ENCODE measurements at places on chromosomes 11 and 22. TPM values are rescaled to one million over a fixed set of nuclear protein-coding genes. Genes with fewer than 3 reads are reported as not detected.
A peak's percentile ranks its signal among the peaks of the same experiment; 100 is the strongest.

DNA sequence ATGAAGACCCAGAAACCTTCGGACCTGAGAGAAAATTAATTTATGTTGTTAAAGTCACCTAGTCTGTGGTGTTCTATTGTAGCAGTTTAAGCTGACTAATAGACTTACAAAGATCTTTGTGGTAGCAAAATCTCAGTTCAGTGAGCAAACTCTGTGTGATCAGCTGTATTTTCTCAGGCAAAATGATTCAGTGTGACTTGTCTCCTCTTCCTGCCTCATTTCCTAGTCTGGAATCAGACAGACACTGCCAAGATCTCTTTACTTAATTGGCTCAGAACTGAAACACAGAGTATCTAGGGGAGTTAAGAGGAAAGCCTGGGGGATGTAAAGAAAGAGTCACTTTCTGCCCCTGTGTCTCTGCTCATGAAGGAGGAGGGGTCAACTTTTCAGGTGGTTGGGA is 564.7 kb downstream of the KCNA4 start:
- no peak for DNase-seq

GRCh38 chr11:103800406-103801114 is 235.9 kb upstream of the DDI1 start:
- DNase-seq = no peak

- no peak for DNase-seq
Measured at GRCh38 chr11:770642-771616, 6.4 kb downstream of the GATD1 start.

GRCh38 chr11:47264521-47264920 is 5.4 kb upstream of the MADD start:
- DNase-seq = no peak

DNA sequence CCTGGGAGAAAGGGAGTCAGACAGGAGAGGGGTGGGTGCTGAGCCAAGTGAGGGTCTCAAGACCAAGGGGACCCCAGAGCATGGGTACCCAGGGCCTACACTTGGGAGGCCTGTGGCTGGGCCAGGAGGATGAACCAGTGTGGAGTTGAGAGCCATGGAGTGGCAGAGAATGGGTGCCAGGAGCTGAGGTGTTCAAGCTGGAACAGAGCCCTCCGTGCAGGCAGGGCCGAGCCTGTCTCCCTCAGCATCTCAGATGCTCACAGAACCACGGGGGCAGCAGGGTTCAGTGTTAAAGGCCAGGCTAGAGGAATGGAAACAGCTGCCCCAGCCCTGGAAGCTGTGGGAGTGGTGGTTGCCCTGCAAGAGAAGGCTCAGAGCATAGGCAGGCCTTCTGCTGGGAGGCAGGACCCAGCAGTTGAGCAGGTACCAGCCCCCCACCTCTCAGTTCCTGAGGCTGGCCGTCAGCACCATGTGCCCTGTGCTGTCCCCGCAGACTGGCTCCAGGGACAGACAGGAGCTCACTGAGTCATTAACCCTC is 32.3 kb downstream of the RSPH14 start:
- DNase-seq = no peak

The TRIM49 gene
- total RNA-seq = not detected

- no peak for DNase-seq
Measured at GRCh38 chr11:121539000-121539399, 86.2 kb upstream of the SORL1-AS1 start.

GRCh38 chr11:109026891-109027489 is 362.1 kb downstream of the DDX10 start:
- no peak for DNase-seq

DNA sequence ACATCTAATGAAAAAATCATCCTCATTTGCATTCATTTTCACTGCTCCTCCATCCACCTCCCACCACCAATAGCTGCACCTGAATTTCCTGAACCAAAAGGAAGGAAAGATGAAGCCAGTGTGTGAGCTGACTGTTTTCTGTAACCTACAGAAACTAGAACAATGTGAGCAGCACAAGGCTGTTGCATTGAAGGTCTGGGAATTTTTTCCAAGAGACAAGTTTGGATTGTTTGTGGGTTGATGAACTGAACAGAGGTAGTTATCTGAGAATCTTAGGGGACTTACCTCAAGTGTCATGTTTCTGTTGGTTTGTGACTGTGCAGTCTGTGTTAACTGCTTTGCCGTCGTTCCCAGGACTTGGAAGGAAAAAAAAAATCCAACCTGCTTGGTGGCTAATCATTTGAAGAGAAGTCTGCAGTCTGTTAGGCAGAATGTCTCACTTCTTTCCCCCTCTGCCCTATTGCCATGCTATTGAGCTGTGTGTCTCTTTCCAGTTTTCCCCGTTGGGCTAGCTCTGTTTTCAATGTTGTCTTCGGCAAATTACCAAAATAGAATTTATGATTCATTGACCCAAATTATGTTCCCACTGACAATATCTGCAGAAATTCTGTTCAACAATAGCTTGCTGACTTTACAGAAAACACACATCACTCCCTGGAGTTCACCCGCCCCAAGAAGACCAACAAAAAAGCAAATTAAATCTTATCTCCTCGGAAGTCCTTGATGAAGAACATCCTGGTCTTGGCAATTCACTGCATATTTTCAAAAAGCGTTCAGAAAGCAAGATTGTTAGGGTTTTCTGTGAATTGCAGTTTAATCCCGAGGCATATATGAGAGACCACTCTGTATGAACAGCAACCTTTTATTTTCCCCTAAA is 76.0 kb downstream of the SC5D start:
- no peak for DNase-seq

The CRYBB3 gene
- not detected for total RNA-seq

The ANAPC15 gene
- total RNA-seq = 45.0 TPM

GRCh38 chr11:72860010-72860409 is 45.8 kb downstream of the ATG16L2 start:
- DNase-seq = no peak

DNA sequence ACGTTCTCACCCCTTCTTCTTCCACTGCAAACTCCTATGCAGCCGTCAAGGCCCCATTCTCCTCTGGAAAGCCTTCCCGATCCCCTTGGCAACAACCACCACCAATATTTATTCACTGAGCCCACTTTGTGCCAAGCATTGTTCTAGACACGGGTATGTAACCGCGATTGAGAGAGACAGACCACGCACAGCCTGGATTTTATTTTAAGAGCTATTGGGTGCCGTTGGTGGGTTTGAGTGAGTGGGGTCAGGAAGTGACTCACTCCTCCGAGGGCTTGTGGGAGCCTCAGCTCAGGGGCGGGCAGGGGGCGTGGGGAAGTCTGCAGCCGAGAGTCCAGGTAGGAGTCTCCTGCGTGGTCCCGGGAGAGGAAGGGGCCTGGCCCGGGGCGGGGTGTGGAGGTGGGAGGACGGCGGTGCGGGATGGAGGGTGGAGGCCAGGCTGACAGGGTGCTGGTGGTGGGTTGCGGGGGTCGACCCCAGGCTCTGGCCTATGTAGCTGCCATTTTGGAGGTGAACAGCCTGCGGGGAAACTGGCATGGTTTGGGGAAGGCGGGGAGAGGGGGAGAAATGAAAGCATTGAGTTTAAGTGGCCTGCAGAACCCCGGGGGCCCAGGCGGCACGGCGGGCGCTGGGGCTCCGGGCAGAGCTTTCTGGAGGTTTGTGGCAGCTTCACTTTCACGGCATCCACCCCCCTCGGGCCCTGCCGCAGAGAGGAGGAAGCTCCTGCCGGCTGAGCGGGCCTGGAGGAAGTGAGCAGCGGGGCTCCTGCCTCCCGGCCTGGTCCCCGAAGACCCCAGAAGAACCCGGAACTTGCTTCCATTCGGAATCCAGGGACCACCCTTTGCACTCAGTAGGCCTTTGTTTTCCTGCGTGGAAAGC is 547 bp downstream of the PARVG start:
- DNase-seq = peak; percentile 71

The OR6T1 gene
- not detected for total RNA-seq

GRCh38 chr11:11740073-11740702 is 101.6 kb upstream of the USP47 start:
- DNase-seq = no peak

GRCh38 chr22:22955866-22956535 is 68.4 kb downstream of the IGLL5 start:
- peak; percentile 58 for DNase-seq

GRCh38 chr22:23178512-23179254 is 1.6 kb upstream of the BCR start:
- peak; percentile 56 for DNase-seq

DNA sequence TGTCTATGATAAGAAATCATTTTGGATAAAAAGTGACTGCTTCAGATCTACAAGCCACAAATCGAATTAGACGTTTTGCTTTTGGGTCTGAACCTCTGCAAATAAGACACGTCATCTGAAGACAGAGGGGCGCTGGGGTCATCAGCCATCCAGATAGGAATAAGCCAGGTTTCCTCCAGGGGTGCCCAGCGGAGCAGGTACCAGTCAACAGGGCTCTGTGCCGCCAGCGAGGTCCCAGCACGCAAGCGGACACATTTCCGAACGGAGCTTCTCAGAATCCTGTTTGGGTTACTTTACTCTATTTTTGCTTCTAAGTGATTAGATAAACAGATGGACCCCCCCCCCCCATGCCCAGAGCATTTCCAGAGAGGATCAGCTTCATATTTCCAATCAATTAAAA is 873.8 kb downstream of the BRD1 start:
- DNase-seq = no peak

The TBC1D22A gene
- 41.7 TPM for total RNA-seq

DNA sequence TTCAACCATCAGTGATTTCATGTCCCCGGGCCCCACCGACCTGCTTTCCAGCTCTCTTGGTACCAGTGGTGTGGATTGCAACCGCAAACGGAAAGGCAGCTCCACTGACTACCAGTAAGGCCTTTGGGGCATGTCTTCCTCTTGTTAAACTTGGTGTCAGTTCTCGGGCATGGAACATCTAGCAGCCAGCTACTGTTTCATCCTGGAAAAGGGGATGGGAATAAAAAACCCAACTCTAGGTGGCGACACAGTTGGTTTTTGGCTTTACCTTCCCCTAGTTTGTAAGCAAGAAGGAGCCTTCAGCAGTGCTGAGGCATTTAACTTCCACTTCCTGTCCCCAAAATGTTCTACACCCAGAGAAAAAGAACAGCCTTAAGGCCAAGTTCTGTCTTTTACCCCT is 76.7 kb downstream of the BMAL1 start:
- DNase-seq = no peak
